ENCODE measurements at places on chromosomes 6 and 20. TPM values are rescaled to one million over a fixed set of nuclear protein-coding genes. Genes with fewer than 3 reads are reported as not detected.

The SRMS gene
- not detected for total RNA-seq

The TRIM39 gene
- 9.6 TPM for total RNA-seq

GRCh38 chr6:56329271-56330050, 82.1 kb upstream of the COL21A1 start:
- no peak overlapping the region for H3K27ac ChIP-seq
- H3K4me1 ChIP-seq = peaks cover 16% of the 10 kb centered on the region
- peak; percentile 62 for DNase-seq
- H3K36me3 ChIP-seq = no peaks in the 10 kb centered on the region
- no peaks in the 10 kb centered on the region for H3K27me3 ChIP-seq

DNA sequence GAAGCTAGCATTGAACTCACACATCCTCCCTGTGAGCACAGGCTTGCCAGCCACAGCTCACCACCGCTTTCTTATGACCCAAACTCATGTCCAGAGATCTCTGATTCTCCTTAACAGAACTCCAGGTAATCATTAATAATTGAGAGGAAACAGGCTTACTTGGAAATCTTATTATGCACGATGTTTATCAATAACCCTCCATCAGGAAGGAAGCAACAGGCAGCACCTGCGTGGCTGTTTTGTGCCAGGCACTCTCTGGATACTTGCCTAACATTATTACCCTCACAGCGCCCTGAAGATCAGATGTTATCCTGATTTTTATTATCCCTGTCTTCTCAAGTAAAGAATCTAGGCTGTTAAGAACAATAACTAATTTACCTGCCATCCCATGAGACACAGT, 306.6 kb downstream of the PRKN start:
- no peaks in the 10 kb centered on the region for H3K27me3 ChIP-seq
- H3K27ac ChIP-seq = no peak overlapping the region
- no peak overlapping the region for H3K4me3 ChIP-seq
- no peaks in the 10 kb centered on the region for H3K36me3 ChIP-seq
- no peak for DNase-seq
- no peaks in the 10 kb centered on the region for H3K4me1 ChIP-seq

The MCM8 gene
- 6.4 TPM for total RNA-seq

DNA sequence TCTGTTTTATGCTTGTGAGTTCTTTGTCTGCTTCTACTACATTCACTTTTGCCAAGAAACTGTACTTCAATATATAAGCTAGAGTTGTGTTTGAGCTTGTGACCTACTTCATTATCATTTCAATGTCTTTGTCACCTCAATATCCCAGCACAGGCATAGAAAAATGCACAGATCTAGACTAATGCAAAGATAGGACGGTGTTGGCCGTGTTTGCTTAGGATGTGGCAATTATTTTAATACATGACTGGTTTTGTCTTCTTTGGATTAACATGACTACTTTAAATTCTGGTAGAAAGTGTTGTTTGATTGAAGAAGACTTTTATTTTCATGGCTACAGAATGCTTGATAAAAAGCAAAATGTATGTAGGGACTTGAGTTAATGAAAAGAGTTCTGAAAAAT, 1075.0 kb upstream of the GJE1 start:
- H3K4me1 ChIP-seq = no peaks in the 10 kb centered on the region
- H3K27ac ChIP-seq = no peak overlapping the region
- H3K36me3 ChIP-seq = no peaks in the 10 kb centered on the region
- DNase-seq = no peak

GRCh38 chr6:40721271-40721952, 134.2 kb upstream of the LRFN2 start:
- peaks cover 18% of the 10 kb centered on the region for H3K4me1 ChIP-seq
- no peak overlapping the region for H3K27ac ChIP-seq
- no peak overlapping the region for H3K4me3 ChIP-seq
- H3K36me3 ChIP-seq = no peaks in the 10 kb centered on the region
- H3K27me3 ChIP-seq = no peaks in the 10 kb centered on the region
